Activated gamma-delta T cell treated with anti-CD3 and anti-CD28 coated beads, Interleukin-2, amount 50 U/mL, for 16 hours (primary cell): ENCODE measurements at places on chromosomes 6 and 20.

GRCh38 chr6:37483917-37484785 lies 15.5 kb downstream of the CCDC167 start:
- DNase-seq, result peak; percentile 63

DNA sequence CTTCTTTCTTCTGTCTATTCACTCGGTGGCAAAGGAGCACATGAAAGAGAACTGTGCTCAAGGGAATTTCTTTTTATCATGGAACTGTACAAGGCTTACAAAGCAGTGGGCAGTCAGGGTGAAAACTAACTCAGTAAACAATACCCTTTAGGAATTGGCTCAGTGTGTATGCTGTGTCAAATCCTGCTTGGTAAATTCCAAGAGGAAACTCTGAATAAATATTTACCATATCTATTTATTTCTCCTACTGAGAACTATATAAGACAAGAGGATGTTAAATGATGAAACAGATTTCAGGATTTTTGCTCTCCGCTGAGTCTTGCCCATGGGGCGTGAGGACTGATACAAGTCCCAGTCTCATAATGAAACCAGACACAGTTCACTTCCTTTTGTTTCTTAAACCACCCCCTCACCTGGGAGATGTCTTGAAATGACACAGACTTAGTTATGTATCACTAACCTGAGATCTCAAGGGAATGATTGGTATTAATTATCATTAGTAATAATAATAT lies 188.8 kb downstream of the BACH2 start:
- DNase-seq, result no peak

DNA sequence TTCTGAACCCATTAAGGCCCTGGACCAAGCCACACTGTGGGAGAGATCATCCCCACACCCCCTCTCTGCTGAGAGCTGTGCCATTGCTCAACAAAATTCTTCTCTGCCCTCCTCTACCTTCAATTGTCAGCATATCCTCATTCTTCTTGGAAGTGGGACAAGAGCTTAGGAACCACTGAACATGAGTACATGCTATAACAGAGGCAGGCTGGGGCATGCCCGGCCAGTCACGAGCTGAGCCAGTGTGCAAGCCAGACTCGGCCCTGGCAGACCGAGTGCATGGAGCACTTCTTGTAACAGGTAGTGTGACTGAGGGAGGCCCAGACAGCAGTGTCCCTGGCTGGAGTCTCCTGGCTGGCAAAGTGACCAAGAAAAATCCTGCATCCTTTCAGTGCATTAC lies 149.2 kb downstream of the MOXD1 start:
- DNase-seq, result no peak

DNA sequence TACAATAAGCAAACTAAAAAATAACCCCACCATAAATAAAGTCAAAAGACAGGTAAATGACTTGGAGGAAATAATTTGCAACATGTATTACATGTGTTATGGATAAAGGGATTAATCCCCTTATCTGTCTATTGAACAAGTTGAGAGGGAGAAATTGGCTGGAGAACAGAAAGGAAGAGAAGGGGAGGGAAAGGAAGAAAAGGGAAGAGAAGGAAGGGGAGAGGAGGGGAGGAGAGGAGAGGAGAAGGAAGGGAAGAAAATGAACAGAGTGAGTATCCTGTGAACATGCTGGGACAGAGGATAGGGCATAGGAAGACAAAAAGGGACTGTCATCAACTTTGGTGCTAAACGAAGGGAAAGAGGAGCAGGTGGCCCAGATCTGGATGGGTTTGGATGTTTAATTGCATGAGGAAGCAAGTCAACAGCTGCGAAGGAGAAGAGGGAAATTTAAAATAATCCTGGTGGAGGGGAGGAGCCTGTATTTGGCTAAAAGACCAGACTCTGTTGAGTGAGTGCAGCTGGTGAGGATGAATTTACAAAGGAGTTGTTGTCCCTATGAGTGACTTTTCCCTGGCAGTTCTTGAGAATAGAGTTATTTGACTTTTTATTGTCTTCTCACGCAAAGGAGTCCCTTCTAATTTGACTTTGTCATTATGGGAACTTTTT lies 14.2 kb upstream of the SHLD1 start:
- no peak for DNase-seq

- no peak for DNase-seq
Measured at GRCh38 chr6:170291271-170292110, 613 bp upstream of the DLL1 start.
